ENCODE measurements at places on chromosomes 6 and 20. TPM values are rescaled to one million over a fixed set of nuclear protein-coding genes. Genes with fewer than 3 reads are reported as not detected.

DNA sequence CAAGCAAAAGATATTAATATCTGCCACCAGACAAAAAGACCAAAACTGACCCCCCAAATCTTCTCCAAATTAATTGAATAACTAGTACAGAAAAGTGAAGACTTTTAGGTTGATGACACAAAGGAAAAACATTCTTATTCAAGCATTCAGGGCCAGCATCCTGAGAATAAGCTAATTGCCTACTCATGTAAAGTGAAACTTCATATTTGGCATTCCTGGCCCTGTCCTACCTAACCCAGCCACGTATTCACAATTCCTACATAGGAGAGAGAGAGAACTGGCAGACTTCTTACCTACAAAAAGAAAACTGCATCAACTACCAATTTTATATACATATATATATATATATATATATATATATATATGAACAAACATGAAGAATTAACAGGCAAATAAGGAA, 4.9 kb upstream of the ASCC3 start:
- no peak for DNase-seq

LGSN gene
- total RNA-seq = not detected

DNA sequence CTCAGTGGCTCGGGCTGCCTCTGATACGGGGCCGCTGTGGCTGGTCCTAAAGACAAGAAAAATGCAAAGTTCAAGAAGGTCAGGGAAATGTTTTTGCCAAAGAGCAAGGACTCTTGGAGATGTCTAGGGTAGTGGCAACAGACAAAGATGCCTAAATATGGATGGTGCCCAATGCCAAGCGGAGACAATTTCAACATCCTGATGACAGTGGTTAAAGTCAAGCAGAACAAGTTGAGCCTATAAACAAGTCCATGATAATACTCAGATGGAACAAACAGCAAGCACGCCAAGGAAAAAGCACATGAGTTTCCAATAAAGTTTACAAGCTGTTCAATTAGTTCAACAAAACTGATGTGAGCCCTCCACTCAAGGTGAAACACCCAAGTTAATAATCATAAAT, 51.1 kb downstream of the SLC22A1 start:
- DNase-seq = no peak

FRK gene
- 1.8 TPM for total RNA-seq

GRCh38 chr6:163841733-163842132, 427.2 kb downstream of the QKI start:
- no peak for DNase-seq

ZNF311 gene
- total RNA-seq = not detected

GRCh38 chr20:52105442-52106422, 85.8 kb downstream of the ZFP64 start:
- DNase-seq = no peak

DNA sequence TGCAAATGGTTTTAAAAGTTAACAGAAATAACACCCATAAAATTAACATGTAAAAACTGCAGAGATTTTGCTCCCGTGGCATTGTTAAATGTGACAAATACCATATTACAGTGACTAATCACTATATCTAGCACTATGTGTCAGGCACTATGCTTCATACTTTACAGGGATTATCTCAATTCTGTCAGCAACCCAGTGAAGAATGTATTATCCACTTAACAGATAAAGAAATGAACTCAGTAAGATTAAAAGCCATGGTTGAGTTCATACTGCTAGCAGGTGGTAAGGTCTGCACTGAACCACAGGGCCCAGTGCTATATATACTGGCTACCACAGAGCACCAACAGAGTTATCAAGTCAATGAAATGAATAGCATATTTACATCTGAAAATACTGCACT, 65.4 kb downstream of the RWDD2A start:
- DNase-seq = no peak

MEP1A gene
- total RNA-seq = not detected

DNA sequence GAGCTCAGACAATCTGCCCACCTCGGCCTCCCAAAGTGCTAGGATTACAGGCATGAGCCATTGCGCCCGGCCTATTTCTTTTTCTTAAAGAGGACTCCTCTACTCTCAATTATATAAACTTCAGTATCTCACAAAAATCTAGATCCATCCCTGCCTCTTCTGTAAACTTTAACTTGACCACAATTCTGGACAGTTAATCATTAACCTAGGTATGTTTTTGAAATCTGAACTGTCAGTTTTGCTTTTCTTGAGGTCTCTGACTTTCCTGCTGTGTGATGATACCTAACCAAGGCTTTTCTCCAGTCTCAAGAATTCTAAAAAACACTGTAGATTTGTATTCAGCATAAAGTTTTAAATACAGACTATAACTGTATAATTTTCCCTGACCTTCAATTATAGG, 388.2 kb upstream of the SYNCRIP start:
- DNase-seq = no peak

GRCh38 chr6:35478259-35478658, 10.1 kb downstream of the RPL10A start:
- DNase-seq = no peak

GRCh38 chr6:55136916-55137315, 37.4 kb upstream of the HCRTR2 start:
- DNase-seq = no peak

- DNase-seq = no peak
Observed at GRCh38 chr20:51959066-51959542, 156.8 kb upstream of the SALL4 start.

- no peak for DNase-seq
Observed at GRCh38 chr20:51660672-51661608, 107.2 kb downstream of the ATP9A start.

CCDC170 gene
- not detected for total RNA-seq

DNA sequence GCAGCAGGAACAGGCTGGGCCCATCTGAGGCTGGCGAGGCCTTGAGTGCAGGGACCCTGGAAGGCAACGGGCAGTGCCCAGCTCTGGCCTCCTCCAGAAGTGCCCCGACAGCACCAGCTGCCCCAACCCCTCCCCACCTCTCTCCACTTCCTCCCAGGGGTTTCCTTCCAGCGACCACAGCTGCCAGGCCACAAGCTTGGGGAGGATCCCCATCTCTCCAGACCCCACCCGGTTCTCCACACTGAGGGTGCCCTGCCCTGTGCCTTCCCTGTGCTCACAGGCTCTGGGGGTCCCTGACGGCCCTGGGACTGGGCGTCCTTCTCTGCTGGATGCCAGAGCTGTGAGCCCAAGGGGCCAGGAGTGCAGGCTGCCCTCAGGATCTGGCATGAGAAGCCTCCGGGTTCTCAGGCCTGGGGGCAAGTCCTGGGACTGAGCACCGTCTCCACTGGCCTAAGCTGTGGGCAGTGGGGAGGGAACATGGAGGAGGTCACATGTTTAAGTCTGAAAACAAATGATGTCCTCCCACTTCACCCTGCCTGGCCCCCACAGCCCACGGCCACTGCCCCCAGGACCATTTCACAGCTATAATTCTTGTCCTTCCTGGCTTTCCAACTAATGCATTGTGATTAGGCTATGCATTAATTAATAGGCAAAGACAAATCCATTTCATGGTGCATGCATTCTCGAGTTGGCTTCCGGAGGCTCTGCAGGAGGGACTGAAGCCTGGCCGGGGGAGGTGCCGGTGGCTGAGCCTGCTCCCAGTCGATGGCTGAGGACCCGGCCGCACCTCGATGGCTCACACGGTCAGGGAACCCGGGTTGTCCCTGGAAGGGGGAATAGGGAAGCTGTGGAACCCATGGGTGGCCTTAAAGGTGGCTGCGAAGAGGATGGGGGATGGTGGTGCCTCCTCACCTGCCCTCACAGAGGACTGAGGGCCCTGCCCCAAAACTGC, 24.4 kb downstream of the BHLHE23 start:
- no peak for DNase-seq

DNA sequence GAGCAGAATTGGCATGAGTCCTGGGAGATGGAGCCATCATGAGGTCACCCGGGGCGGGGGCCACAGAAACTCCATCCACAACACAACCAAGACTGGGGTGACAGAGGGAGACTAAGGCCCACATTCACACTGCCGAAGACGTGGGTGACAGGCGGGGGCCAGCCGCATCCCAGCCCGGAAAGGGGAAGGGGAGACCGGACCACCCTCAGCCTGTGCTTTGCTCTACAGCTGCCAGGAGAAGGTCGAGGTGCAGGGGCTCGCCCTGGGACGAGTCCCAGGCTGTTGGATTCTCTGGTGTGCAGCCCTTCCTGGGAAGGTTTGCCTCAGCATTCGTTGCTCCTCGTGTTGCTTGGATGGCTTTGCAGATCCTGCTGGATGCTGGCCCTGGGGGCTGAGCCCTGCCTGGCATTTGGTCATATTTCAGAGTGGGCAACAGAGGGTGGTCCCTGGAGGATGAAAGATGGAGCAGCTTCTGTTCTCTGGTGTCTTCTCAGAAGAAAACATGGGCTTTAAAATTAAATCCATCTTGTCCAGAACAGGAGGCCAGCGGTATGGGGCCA, 328.9 kb downstream of the TAF4 start:
- no peak for DNase-seq

- no peak for DNase-seq
Observed at GRCh38 chr6:155264693-155265320, 994 bp downstream of the CLDN20 start.

DNA sequence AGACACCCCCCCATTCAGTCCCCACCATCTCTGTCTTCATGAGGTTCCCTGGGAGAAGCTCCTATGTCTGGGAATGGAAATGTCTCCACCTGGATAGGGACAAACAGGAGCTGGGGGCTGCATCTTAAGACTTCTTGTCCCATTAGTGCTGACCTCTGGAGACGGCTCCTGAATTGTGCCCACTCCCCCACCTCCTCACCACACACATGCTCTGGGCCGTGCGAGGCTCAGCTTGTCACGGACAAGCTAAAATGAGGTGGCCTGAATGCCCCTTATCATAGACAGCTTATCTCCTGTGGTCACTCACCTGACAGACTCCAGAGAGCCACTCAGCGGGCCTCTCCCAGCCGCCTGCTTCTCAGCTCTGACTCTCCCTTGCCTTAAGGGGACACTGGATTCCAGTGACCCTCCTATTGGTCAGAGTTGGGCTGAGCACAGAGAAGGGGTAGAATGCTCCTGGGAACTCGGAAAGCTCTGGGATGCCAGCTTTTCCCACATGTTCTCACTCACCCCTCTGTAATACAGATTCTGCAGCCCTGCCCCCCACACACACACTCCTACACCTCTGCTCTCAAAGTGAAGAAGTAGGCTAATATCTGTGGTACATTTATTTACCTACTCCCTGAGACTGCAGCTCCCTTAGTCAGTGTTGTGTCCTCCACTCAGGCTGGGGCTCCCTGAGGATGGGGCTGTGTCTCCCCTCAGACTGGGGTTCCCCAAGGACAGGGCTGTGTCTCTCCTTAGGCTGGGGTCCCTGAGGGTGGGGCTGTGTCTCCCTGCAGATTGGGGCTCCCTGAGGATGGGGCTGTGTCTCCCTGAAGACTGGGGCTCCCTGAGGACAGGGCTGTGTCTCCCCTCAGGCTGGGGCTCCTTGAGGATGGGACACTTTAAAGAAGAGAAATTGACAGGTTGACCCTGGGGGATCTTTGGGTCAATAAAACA, 167.5 kb downstream of the VEGFA start:
- no peak for DNase-seq

GRCh38 chr6:54244430-54244829, 63.8 kb upstream of the TINAG start:
- DNase-seq = peak; percentile 51

DNA sequence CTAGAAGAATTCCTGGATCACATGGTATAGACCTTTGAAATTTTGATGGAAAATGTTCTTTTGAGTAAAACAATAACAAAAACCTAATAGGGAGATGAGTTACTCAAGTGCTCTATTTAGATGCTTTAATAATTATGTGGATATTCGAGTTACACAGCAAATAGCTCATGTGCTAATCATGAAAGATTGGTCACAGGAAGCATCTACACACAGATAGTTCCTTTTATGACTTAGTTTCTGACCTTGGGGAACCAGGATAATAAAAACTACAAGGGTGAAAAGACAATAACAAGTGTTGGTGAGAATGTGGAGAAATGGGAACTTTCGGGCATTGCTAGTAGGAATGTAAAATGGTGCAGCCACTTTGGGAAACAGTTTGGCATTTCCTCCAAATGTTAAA, 19.7 kb downstream of the UBE2V1 start:
- DNase-seq = no peak

DNA sequence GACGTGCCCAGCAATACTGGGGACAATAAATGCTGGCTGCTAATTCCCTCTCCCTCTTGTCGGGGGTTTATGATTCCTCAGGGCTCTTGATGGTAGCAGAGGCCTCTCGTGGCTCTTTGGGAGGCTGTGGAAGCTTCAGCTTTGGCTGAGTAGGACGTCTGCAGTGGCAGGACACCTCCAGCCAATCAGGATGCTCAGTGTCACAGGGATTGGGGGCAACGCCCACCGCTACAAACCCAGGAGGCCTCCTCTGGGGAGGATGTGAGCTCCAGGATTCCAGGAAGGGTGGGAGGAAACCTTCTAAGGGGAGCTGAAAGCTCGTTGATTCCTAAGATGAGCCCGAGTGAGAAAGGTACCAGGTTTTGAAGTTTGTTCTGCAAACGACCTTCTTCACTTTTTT, 19.4 kb downstream of the RSPO4 start:
- DNase-seq = no peak

- DNase-seq = no peak
Observed at GRCh38 chr20:52847029-52847660, 125.0 kb upstream of the TSHZ2 start.

PBOV1 gene
- total RNA-seq = not detected

GRCh38 chr6:1426416-1426815, 37.0 kb downstream of the FOXF2 start:
- no peak for DNase-seq

DNA sequence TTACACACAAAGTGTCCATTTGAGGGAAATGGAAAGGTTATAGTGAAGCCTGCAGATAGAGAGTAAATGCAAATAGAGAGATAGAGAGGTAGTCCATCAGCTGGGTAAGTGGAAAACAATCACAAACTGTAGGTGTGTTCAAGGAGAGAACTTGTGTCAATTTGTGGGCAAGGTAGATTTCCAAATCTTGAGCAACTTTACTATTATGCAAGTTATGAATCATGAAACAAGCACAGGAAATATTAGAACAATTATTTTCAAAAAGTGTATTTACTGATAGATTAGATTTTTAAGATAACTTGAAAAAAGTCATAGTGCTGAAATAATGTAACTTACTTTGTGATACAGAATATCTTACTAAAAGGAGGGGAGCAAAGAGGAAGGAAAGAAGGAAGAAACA, 792.9 kb downstream of the EYS start:
- DNase-seq = no peak

HEBP2 gene
- 22.9 TPM for total RNA-seq

GRCh38 chr6:147179809-147180208, 24.4 kb upstream of the STXBP5 start:
- no peak for DNase-seq

TREM2 gene
- not detected for total RNA-seq

DNA sequence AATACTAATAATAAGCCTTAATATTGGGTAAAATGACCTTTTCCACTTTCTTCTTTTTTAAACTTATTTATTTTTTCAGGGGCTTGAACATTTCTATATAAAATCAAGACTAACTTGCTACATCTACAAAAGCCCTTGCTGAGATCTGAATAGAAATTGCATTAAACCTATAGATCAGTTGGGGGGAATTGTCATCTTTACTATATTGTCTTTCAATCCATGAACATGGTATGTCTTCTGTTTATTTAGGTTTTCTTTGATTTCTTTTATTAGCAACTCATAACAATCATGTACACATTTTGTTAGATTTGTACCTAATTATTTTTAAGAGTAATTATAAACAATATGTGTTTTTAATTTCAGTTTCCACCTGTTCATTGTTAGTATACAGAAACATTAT, 96.4 kb upstream of the SLC22A23 start:
- DNase-seq = no peak

- no peak for DNase-seq
Observed at GRCh38 chr6:136763255-136763654, 29.0 kb downstream of the MAP3K5 start.
